ENCODE measurements at places on chromosomes 7 and 10. TPM values are rescaled to one million over a fixed set of nuclear protein-coding genes. Genes with fewer than 3 reads are reported as not detected.
A peak's percentile ranks its signal among the peaks of the same experiment; 100 is the strongest.

Gene TFR2
- total RNA-seq, result 0.97 TPM

DNA sequence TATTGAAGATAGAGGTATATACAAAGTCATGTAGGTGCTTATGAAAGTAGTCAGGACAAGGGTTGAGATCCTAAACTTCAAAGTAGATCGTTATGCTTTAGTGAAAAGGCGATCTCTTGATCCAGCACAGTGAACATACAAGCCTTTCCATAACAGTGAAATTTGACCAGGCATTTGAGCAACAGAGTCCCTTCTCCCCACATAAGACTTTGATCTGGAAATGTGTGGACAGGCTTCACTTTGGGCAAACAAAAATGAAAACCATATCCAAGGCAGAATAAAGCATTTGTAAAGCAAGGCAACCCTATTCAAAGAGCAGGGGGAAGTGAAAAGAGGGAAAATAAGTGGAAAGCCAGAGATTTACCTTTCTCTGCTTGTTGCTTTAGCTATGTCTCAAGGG, 311.9 kb upstream of the SORCS1 start:
- no peak overlapping the region for H3K27ac ChIP-seq
- no peaks in the 10 kb centered on the region for H3K36me3 ChIP-seq
- DNase-seq, result no peak
- H3K4me1 ChIP-seq, result no peaks in the 10 kb centered on the region
- no peak overlapping the region for H3K4me3 ChIP-seq

Gene EEPD1
- 3.5 TPM for total RNA-seq

GRCh38 chr7:54796150-54796549, 37.1 kb upstream of the SEC61G start:
- no peak overlapping the region for H3K27ac ChIP-seq
- H3K27me3 ChIP-seq, result no peaks in the 10 kb centered on the region
- H3K4me1 ChIP-seq, result no peaks in the 10 kb centered on the region

DNA sequence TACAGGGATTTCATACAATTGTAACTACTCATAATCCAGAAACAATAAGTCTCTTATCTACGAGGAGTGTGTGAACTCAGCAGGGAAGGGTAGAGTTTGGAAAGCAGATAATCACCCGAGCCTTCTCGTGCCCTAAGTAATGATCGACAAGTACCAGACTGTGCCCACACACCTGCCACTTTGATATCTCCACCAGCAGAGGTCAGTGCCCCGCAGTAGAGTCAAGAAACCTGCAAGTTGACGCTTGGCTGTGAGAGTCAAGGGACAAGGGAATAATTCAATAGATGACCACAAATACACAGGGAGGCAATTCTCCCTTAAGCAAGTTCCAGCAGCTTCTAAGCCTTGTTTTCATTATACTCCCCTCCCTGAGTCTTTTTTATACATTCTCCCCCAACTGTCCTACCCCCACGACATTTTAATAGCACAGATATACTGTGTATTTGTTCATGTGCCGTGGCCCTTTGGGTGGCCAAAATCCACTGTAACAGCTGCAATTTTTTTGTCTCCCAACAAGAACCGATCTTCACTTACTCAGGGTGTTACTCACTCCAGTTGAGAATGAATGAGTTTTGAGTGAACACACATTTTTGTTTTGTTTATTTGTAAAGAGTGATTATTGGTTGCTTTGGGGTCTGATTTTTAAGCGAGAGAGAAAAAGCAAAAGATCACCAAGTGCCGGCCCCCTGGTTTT, 106.9 kb upstream of the RHEB start:
- no peak overlapping the region for H3K4me3 ChIP-seq
- no peaks in the 10 kb centered on the region for H3K36me3 ChIP-seq
- H3K4me1 ChIP-seq, result peaks cover 58% of the 10 kb centered on the region
- H3K27me3 ChIP-seq, result no peaks in the 10 kb centered on the region
- no peak for DNase-seq
- H3K27ac ChIP-seq, result no peak overlapping the region

- H3K4me3 ChIP-seq, result no peak overlapping the region
- no peaks in the 10 kb centered on the region for H3K4me1 ChIP-seq
- no peak overlapping the region for H3K27ac ChIP-seq
- DNase-seq, result no peak
- no peaks in the 10 kb centered on the region for H3K36me3 ChIP-seq
Observed at GRCh38 chr10:99372546-99373271, 43.6 kb downstream of the CNNM1 start.

GRCh38 chr10:52318136-52318701, 4.1 kb downstream of the DKK1 start:
- no peak overlapping the region for H3K4me3 ChIP-seq
- H3K27me3 ChIP-seq, result no peaks in the 10 kb centered on the region
- no peak for DNase-seq
- H3K4me1 ChIP-seq, result peaks cover 4% of the 10 kb centered on the region
- H3K36me3 ChIP-seq, result no peaks in the 10 kb centered on the region

DNA sequence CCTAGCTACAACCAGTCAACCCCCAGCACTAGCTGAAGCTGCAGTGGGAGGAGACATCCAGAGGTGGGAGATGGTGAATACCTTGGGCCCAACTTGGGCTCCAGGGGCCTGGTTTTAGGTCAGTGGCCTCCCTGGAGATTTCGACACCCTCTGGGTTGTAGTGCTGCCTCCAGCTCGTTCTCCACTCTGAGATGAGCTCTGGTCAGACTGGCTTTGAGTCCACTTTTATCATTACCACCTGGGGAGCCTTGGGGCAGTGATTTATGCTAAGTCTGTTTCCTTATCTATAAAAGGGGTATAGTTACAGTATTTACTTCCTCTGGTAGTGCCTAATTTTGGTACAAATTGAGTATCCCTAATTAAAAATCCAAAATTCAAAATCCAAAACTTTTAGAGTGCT, 22.8 kb downstream of the PPIA start:
- H3K36me3 ChIP-seq, result no peaks in the 10 kb centered on the region
- H3K4me1 ChIP-seq, result no peaks in the 10 kb centered on the region
- no peak overlapping the region for H3K27ac ChIP-seq
- DNase-seq, result no peak
- H3K4me3 ChIP-seq, result no peak overlapping the region

GRCh38 chr10:2994221-2994961, 73.0 kb upstream of the PFKP start:
- H3K27me3 ChIP-seq, result no peaks in the 10 kb centered on the region
- DNase-seq, result no peak
- no peaks in the 10 kb centered on the region for H3K36me3 ChIP-seq

GRCh38 chr7:106068986-106069385, 43.1 kb downstream of the SYPL1 start:
- peaks cover 72% of the 10 kb centered on the region for H3K4me1 ChIP-seq
- no peaks in the 10 kb centered on the region for H3K36me3 ChIP-seq
- H3K27me3 ChIP-seq, result no peaks in the 10 kb centered on the region
- no peak for DNase-seq
- no peak overlapping the region for H3K4me3 ChIP-seq

DNA sequence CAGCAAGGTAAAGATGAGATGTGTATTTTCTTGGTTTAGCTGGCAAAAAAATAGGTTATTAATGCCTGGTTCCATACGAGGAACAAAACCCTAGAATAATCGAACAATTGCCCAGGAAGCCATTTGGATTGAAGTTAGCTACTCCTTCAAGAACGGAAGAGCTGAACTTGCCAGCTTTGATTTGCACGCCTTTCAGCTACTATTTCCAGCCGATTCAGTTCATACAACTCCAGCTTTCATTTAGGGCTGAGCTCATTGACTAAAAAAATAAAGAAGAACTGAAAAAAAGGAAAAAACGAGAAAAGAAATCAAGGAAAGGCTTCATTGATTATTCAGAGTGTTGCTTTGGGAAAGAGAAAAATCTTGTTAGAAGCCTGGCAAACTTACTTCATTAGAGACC, 60.4 kb downstream of the PTN start:
- H3K4me3 ChIP-seq, result no peak overlapping the region
- H3K27me3 ChIP-seq, result no peaks in the 10 kb centered on the region
- H3K36me3 ChIP-seq, result no peaks in the 10 kb centered on the region
- no peak for DNase-seq
- no peak overlapping the region for H3K27ac ChIP-seq

DNA sequence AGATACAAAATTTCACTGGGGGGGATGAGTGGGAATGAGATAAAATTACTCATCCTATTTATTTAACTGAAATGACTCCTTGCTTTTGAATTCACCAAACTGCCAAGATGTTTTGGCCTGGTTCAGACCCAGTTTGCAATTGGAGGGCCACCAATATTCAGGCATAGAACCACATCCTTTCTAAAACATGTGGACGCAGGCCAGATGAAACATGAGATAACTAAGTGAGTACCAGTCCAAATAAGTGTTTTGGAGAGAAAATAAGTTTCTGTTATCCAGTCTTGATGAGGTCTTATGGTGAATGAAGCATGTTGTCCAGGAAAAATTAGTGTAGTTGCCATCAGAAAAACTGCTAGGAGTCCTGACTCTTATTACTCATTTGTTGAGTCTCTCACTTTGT, 36.3 kb upstream of the PDK4 start:
- H3K36me3 ChIP-seq, result no peaks in the 10 kb centered on the region
- no peaks in the 10 kb centered on the region for H3K27me3 ChIP-seq
- H3K27ac ChIP-seq, result peak overlapping the region; percentile 69
- DNase-seq, result no peak

GRCh38 chr10:116688741-116689495, 53.4 kb downstream of the HSPA12A start:
- no peak for DNase-seq
- peak overlapping the region; percentile 50 for H3K27ac ChIP-seq
- no peaks in the 10 kb centered on the region for H3K27me3 ChIP-seq
- H3K4me1 ChIP-seq, result peaks cover 42% of the 10 kb centered on the region

- H3K4me1 ChIP-seq, result no peaks in the 10 kb centered on the region
- H3K27me3 ChIP-seq, result no peaks in the 10 kb centered on the region
- no peak overlapping the region for H3K27ac ChIP-seq
- no peak overlapping the region for H3K4me3 ChIP-seq
Observed at GRCh38 chr7:77184990-77185389, 14.6 kb downstream of the FGL2 start.

Gene KMT2E
- total RNA-seq, result 39.8 TPM

Gene NOLC1
- 90.6 TPM for total RNA-seq

Gene TRIM4
- 18.3 TPM for total RNA-seq

GRCh38 chr10:124286621-124287020, 132.1 kb downstream of the OAT start:
- no peaks in the 10 kb centered on the region for H3K36me3 ChIP-seq
- no peak overlapping the region for H3K4me3 ChIP-seq
- no peak overlapping the region for H3K27ac ChIP-seq
- H3K4me1 ChIP-seq, result peaks cover 16% of the 10 kb centered on the region
- no peak for DNase-seq
- peaks cover 14% of the 10 kb centered on the region for H3K27me3 ChIP-seq

Gene TFEC
- total RNA-seq, result 0.40 TPM
